ENCODE measurements at places on chromosomes 16 and 17. TPM values are rescaled to one million over a fixed set of nuclear protein-coding genes. Genes with fewer than 3 reads are reported as not detected.

CX3CL1 gene
- 24.6 TPM for polyA plus RNA-seq

ALDH3A1 gene
- 1.4 TPM for polyA plus RNA-seq

CFAP119 gene
- polyA plus RNA-seq: 9.7 TPM

RHBDL1 gene
- 3.4 TPM for polyA plus RNA-seq

INCA1 gene
- polyA plus RNA-seq: 8.0 TPM

GEMIN4 gene
- polyA plus RNA-seq: 23.4 TPM

GP1BA gene
- polyA plus RNA-seq: 2.6 TPM

GRCh38 chr17:37124821-37125173 lies 176.0 kb downstream of the AATF start:
- DNase-seq: no peak

- peak; percentile 73 for DNase-seq
These were observed 456.2 kb upstream of the SALL1 start for GRCh38 chr16:51607201-51607651.

GRCh38 chr16:13863075-13863765 lies 56.7 kb upstream of the ERCC4 start:
- no peak for DNase-seq

GRCh38 chr17:35069311-35069710 lies 5.8 kb upstream of the RFFL start:
- no peak for DNase-seq

DNA sequence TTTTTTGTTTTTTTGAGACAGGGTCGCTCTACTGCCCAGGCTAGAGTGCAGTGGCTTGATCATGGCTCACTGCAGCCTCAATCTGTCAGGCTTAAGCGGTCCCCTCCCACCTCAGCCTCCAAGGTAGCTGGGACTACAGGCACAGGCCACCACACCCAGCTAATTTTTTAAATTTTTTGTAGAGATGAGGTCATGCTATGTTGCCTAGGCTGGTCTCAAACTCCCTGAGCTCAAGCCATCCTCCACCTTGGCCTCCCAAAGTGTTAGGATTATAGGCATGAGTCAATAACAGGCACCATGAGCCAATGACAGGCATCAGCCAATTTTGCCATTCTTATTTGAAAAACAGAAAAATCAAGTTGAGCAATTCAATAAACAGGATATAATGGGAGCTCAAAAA lies 125.0 kb downstream of the SPAG9 start:
- DNase-seq: no peak

DNA sequence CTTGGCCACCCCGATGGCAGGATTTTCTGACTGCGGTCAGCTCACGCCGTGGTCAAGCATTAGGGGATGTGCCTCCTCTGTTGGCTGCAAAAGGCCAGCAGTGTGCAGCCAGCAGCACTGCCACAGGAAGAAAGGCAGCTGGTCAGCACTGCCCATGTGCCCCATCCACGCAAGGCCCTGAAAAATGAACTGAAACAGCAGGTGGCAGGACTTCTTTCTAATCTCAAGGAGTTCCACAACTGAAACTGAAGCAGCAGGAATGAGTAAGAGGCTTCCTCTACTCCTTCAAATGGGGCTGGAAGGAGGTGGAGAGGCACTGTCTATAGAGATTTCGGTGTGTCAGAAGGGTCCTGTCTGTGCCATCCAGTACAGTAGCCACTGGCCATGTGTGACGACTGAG lies 3.2 kb downstream of the ZNF500 start:
- DNase-seq: no peak

DNA sequence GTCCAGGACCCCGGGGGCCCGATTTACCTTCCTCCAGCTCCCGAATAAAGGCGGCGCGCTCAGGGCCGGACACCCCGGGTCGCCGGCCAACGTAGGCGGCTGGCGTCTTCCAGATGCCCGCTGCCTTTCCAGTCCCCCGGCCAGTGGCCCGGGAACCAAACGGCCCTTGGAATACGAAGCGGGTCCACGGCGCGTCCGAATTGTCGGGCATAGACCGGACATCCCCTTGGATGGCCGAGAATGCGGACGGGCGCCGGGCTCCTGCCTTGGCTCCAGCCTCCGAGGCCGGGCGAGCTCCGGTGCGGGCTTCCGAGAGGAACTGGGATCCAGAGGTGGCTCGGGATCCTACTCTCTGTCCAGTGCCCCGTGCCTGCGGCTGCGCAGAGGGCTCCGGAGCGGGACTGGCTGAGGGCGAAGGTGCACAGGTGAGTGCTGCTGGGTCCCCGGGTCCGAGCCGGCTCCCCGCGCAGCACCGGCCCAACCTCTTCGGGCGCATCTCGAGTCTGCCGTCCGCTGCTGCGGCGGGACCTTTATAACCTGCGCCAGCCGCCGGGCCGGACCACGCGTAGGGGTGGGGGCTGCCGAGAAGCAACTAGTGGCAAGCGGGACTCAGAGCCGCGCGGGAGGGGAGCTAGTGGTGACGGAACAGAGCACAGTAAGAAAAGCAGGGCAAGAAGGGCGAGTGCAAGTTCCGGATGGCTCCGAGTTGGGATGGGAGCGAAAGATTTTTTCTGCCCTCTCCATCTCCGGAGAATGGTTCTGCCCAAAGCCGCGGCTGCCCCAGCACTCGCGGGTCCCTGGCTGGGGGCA lies at the start of gene HAP1:
Gene HAP1 (minus strand): TSS at position 505 of the 810 bp plus-strand sequence. CDS start 9 bp downstream, at position 496.
- no peak for DNase-seq

DNA sequence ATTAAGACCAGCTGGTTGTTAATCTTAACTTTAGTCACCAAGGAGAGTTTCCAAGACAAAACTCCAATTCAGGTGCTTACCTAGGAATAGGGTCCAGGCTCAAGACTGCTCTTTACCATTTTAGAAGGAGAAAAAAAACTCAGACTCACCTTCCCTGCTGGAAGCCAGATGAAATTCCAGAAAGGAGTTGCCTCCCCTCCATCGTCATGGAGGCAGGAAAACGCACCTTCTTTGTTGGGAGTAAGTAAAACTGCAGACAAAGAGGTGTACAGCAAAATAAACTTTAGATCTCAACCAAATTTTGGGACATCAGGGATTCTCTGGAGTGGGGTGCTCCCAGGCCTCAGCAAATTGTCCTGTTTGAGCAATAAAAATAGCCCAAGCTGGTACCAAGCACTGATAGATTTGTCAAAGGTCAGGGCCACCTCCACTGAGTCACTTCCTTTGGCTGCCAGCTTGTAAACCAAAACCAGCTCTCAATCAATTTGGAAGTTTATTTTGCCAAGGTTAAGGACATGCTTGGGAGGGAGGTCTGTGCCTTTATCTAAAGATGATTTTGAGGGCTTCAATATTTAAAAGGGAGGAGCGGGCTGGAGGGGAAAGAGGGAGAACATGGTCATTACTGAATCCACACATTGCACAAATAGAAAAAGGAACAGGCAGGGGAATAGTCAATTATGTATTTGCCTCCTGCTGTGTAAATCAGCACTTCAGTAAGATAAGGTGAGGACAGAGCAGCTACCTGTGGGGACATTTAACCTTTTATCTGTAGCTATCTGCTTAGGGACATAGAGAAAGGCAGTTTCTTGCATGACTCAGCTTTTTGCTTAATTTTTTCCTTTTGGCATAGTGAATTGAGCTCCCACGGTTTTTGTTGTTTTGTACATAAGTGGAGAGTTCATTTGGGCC lies 1.5 kb upstream of the ALDH3A2 start:
- no peak for DNase-seq

DNA sequence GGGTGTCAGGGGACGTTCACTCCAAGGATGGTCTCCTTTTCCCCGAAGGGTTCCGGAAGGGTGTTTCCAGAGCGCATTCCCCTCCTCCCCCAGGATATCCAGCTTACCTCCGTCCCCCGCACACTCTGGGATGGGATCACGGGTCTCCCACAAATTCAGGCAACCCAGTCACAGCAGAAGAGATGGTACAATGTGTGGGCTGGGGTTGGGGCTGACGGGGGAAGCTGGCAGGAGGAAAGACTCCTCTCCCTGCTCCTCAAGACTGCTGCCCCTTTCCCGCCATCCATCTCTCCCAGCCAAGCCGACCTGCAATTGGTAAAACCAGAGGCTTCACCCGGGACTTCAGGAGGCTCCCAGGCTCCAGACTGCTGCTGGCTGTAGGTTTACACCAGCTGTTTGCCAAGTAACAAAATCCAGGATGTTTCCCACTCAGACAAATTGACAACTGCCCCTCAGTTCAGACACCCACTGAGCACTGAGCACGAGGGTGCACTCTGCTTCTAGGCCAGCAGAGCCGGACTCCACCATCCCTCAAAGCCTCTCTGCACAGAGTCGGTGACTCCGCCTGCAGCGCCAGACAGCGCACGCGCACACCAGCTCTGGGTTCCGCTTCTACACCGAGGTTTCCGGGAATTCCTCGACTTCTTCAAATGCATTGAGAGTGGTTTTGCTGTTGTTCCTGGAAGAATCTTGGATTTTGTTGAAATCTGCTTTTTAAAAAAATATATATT lies 37.7 kb downstream of the ASPA start:
- DNase-seq: no peak

DNA sequence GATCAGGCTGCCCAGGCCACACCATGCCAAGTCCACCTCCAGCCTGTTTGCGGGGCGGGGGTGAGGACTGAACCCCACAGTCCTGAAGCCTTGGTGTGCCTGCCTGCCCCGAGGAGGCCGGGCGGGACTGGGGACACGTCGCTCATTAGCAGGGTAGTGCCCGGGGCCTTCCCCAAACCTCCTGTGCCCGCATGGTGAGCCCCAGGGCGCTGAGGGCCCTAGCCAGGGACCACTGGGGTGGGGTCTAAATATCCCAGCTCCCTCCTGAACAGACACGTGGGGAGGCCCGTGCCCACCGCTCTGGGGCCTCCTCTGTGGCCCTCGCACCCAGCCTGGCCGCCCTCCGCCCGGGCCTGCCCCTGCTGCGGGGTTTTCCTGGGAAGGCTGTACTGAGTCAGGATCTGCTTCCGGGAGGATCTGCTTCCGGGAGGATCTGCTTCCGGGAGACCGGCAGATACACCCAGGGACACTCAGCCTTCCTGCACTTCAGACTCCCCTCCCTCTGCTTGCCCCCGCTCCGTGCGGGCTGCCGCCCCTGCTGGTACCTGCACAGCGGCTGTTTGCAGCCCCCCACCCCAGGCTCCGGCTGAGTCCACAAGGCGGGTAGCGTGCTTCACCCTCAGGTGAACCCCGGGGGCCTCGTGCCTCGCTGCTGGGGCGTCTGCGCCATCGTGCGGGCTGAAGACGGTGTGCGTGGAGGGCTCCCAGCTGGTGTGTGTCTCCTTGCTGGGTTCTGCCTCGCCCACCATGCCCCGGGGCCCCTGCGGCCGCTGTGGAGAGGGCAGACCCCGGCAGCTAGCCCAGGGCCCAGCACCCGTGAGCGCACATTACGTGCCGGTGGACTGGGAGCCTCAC lies 23.6 kb upstream of the CACNA1H start:
- DNase-seq: no peak

DNA sequence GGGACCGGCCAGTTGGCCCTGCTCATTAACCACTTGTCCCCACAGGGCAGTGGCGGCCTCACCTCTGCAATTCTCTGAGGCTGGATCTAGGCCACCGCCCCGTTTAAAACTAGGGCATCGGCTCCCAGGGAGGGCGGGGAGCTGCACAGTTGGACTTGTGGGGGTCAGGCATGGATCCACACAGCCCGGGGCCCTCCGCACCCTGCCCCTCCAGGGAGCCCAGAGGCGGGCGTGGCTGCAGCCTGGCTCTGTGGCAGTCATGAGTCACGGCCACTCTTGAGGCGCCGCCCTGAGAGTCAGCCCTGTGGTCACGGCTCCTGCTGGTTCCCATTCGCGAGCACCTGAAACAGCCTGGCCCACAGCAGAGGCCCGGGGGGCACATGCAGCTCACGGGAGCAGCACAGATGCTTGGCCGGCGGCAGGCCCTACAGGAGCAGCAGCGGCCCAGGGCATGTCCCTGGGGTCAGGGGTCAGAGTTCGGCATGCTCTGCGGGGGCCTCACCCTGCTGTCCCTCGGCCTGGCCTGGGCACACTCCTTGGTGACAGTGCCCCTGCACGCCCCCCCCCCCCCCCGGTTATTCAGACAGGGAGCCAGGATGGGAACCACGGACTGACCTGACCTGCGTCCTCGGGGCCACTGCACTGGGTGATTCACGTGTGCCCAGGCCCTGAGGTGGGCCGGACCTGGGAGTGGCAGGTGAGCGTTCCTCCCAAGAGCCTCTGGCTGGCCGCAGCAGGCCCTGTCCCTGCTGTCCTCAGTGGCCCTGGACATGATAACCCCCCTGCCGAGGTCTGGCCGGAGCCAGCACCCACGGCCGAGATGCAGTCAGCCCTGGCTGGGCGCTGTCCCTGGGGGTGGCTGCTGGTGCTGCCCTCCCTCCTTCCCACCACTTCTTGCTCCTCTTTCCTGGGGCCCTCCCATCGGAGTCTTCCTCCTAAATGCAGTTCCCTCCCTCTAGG lies 8.2 kb downstream of the CAPN15 start:
- no peak for DNase-seq

GRCh38 chr16:75130150-75130771 lies 13.7 kb upstream of the LDHD start:
- no peak for DNase-seq

- DNase-seq: no peak
These were observed 4.3 kb downstream of the PER1 start for GRCh38 chr17:8147805-8148404.

DNA sequence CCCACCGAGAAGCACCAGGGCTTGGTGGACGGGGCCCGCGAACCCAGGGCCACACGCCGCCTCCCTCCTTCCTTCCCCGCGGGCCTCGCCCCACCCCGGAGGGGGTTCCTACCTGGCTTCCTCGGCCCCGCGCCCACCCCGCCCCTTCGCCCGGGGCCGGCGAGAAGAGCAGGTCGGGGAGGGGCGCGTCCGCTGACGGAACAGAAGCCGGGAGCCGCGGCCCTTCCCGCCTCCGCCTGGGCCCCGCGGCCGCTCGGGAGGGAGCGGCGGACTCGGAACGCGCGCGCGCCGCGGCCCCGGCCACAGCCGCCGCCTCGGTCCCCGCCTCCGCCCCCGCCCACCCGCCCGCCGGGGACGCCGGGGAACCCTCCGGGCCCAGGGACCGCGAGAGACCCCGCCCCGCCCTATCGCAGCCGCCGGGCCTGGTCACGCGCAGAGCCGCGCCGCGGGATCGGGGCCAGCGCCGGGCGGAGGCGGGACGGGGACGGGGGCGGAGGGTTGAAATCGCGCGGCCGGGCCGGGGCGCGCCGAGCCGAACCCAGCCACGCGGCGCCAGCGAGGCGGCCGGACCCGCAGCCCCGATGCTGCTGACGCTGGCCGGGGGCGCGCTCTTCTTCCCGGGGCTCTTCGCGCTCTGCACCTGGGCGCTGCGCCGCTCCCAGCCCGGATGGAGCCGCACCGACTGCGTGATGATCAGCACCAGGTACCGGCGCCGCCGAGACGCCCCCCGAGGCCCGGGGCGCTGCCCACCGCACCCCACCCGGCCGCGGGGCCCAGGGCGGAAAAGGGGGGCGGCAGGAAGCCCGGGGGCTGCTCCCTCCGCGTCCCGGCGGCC lies at the start of gene TLCD3A:
Gene TLCD3A (plus strand): TSS at position 530 of the 835 bp plus-strand sequence. CDS start 52 bp downstream, at position 582.
- DNase-seq: no peak

- DNase-seq: no peak
These were observed 272.7 kb downstream of the MAF start for GRCh38 chr16:79327836-79328235.

GRCh38 chr17:82180776-82181528 lies 31.7 kb downstream of the CCDC57 start:
- DNase-seq: no peak

- DNase-seq: no peak
These were observed 17.5 kb downstream of the MAP3K14 start for GRCh38 chr17:45299361-45299760.

GRCh38 chr16:82735186-82735585 lies 108.4 kb downstream of the CDH13 start:
- DNase-seq: no peak

- DNase-seq: no peak
These were observed 63.0 kb upstream of the CRYM start for GRCh38 chr16:21341101-21341500.

Data from left renal cortex interstitium (tissue), 4 donors.